Stimulated activated CD8-positive, alpha-beta memory T cell treated with anti-CD3 and anti-CD28 coated beads, Interleukin-4, amount 100 ng/mL, for 1 hour (primary cell): ENCODE measurements at places on chromosomes 11 and 22.

DNA sequence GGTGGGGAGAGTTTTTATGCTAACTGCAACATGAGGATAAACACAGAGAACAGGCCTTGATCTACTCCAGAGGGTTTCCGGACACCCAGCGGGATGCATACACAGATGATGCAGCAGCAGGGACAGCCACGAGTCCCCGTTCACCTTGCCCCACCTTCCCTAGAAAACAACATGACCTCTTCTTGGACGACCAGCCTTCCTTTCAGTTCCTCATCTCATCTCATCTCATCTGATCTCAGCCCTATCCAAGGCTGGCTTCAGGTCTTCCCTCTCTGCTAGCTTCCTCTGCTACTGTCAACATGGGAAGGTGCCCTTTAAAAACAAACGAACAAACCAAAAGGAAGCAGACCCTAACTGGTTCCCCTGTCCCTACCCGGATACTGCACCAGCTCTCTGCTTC lies 1356.2 kb downstream of the TBC1D22A start:
- DNase-seq: no peak

DNA sequence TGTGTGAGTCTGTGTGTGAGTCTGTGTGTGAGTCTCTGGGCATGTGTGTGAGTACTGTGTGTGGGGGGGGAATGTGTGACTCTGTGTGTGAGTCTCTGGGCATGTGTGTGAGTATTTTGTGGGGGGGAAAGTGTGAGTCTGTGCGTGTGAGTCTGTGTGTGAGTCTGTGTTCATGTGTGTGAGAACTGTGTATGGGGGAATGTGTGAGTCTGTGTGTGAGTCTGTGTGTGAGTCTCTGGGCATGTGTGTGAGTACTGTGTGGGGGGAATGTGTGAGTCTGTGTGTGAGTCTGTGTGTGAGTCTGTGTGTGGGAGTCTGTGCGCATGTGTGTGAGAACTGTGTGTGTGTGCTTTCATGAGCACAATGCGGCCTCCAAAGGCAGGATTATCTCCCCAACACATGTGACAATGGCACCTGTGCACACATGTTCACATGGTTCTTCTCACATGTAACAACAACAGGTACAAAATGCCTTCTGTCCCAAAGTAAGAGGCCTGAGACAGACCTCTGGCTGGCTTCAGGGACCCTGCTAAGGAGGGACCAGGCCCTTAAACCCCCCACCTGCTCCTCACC lies 1.6 kb downstream of the CD5 start:
- DNase-seq: no peak

DNA sequence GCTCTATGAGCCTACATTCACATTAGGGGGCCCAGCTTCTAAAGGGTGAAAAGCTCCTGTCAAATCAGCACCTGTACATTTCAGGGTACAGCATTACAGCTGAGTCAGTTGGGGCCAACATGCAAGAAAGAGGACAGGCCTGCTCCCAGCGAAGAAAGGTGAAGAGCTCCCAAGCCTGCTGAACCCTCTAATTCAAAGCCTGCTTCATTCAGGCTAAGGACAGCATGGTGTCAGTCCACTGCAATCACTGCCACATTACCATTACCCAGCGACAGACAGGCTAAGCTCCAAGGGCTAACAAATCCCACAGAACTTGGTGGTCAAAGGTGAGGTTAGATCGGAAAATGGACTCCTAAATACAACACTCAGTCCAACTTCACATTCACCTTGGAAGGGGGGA lies 65.4 kb upstream of the CHRM4 start:
- DNase-seq: no peak

- DNase-seq: no peak
These were observed 16.5 kb downstream of the TOLLIP start for GRCh38 chr11:1292644-1293618.

- DNase-seq: no peak
These were observed 202.5 kb upstream of the CADM1 start for GRCh38 chr11:115706626-115707135.

GRCh38 chr11:109808569-109808968 lies 284.6 kb upstream of the ZC3H12C start:
- no peak for DNase-seq
